ENCODE measurements at places on chromosomes 2 and 18.

DNA sequence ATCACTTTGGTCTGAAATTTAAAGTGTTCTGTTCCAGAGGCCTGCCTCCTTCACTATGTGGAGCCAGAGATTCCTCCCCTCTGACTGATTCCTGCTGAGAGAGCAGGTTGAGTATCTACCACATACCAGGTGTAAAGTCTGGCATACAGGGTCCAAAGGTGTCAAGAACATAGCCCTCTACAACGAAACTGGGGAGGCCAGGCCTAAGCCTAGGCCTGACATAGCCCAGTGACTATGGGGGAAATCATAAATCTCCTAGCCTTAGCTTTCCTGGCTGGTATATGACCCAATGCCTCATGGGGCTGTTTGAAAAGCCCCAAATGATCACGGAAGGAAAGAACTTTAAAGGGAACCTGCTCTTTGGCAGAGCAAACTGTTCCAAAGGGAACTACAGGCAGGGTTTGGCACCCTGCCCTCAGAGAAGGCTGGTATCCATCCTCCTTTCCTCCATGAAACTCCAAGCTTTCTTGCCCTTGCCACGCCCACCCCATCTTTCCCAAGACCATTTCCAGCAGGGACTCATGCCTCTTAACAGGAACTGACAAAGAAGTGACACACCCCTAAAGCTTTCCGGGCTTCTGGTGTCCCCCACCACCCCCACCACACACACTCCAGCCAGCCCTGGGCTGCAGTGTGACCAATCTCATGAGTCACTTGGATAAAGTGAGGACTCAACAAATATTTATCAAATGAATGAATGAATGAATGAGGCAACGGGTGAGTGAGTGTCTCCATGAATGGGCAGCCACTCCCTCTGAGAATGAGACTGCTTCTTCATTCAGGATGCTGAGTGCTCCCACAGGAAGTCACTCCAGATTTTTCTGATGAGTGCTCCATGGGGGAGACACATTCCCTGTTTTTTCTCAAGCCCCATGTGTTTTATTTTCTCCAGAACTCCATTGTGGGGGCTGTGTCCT lies 114.5 kb upstream of the STPG4 start:
- DNase-seq, result no peak

- DNase-seq, result no peak
Observed at GRCh38 chr2:235727891-235728799, 234.3 kb downstream of the AGAP1 start.

DNA sequence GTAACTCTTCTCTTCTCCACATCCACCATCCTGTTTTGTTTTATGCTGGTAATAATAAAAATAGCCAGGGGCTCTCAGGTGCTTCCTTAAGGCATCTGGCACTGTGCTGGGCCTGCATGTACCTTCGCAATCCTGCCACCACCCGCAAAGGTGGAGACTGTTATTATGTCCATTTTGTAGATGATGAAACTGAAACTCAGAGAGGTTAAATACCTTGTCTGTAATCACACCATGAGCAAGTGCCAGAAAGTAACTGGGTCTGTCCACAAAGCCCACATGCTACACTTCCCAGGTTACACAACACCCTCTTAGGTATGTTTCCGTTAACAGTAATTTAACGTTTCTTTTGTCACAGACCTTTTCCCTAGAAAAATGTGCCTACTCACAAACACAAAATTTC lies 27.0 kb downstream of the NRP2 start:
- DNase-seq, result no peak

DNA sequence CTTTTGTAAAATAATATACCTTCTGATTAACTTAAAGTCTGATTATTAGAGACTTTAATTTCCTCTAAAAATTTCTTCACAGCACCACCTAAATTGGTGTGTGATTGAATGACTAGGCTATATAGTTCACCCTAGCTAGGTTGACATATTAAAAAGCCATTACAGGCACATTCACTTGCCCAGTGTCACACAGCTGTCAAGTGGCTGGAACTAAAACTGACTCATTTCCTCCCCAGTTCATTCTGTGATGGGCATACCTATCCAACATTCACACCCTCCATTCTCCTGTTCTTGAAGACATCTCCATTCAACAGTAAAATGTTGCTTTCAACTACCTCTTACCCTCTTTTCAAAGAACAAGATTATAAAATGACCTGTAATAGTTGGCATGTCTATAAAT lies 334.5 kb downstream of the ARHGAP15 start:
- no peak for DNase-seq

DNA sequence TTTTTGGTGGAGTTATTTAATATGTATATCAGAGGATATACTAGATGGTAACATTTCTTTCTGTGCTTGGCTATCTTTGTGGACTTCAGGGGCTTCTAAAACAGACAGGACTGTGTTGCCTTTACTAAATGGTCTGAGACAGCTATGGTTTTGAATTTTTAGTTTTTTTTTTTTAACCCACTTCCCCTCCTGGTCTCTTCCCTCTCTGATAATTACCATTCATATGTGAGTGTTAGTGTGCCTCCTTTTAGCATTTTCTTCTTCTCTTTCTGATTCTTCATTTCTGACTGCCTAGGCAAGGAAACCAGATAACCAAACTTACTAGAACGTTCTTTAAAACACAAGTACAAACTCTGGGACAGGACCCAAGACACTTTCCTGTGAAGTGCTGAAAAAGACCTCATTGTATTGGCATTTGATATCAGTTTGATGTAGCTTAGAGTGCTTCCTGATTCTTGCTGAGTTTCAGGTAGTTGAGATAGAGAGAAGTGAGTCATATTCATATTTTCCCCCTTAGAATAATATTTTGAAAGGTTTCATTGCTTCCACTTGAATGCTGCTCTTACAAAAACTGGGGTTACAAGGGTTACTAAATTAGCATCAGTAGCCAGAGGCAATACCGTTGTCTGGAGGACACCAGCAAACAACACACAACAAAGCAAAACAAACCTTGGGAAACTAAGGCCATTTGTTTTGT lies 52.7 kb downstream of the SMAD4 start:
- DNase-seq, result no peak

- DNase-seq, result no peak
Observed at GRCh38 chr2:190856985-190857384, 23.6 kb upstream of the GLS start.

All from GM23338 (cell line).